ENCODE measurements at places on chromosomes 6 and 20.

DNA sequence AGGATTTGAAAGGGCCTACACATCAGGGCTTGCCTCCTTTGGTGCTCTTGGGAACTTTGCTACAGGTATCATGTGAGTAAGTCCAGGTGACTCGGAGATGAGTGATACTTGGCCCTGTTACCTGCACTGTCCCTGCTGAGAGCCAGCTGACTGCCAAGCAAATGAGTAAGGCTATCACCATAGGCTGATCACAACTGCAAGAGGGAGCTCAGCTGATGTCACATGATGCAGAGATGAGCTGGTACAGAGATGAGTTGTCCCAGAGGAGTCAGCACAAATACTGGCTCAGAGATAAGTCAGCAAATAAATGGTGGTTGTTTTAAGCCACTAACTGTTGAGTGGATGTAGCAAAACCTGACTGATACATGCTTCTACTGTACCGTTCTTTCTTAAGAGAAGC lies 41.4 kb downstream of the LAMP5 start:
- no peak for DNase-seq

DNA sequence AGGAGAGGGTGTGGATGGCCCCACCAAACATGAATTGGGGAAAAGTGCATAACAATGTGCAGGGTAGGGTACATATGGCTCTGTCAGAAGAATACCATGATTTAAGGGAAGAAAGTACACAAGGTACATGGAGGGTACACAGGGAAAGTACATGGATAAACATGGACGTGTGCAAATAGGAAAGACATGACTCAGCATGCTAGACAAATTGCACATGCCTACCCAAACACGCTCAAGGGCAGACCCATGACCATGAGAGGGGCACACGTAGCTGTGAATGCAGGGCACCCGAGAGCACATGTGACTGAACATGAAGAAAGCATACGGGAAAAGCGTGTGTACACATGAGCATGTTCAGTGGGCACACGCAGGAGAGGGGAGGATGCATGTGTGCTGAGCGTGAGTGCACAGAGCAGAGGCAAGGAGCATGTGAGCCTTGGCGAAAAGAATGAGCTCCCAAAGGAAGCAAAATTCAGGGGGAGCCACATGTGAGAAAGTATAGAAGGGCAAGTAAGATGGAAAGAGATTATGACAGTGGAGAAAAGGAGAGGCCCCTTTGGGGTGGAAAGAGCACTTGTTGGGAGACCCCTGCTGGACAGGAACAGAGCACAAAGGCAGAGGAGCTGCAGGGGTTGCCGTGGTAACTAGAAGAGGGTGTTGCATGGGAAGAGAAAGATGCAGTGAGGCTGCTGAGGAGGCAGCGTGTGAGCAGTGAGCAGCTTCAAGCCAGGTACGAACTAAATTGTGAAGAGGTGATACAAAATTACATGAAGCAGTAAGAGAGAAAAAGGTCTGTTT lies 17.8 kb downstream of the OR2H2 start:
- no peak for DNase-seq

DNA sequence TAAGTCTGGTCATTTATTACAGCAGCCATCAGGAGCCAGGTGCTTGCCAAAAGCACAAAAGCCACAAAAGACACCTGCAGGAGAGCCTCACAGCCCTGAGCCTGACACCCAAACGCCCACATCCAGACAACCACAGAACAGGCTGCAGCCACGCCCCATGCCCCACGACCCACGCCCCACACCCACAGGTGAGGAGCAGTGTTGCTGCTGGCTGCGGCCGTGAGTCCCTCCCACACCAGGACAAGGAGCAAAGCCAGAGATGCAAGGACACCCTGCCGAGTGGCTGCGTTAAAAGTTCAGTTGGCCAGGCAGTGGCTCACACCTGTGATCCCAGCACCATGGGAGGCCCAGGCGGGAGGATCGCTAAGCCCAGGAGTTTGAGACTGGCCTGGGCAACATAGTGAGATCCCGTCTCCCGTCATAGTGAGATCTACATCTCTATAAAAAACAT lies 43.0 kb downstream of the SLC2A4RG start:
- no peak for DNase-seq

DNA sequence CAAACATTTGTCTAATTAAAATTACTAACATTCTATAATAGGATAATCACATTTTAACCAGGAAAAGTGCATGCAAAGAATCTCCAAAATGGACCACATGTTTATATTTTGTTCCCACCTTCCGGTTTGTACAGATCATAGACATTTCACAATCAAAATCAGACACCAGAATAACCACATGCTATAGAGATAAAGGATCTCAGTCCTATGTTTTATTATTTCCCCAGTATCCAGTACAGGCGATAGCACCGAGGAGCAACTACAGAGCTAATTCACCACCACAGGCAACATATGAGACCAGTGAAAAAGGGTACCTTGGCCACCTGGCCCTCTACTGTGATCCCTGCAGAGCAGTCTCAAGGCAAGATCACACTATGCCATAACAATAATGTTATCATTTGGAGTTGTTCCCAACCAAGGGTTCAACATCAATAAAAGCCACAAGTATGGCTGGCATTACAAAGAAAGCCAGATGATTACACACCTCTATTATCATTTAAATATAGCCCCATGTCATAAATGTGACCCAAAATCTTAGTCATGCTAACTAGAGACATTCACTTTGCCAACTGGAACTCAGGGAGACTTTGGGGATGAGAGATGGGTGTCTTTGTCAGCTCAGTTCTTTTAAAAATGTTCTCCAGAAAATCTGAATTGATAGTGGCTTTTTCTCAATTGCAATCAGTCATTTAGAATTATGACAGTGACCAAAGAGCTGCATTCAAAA lies 46.7 kb downstream of the RALGAPA2 start:
- no peak for DNase-seq

DNA sequence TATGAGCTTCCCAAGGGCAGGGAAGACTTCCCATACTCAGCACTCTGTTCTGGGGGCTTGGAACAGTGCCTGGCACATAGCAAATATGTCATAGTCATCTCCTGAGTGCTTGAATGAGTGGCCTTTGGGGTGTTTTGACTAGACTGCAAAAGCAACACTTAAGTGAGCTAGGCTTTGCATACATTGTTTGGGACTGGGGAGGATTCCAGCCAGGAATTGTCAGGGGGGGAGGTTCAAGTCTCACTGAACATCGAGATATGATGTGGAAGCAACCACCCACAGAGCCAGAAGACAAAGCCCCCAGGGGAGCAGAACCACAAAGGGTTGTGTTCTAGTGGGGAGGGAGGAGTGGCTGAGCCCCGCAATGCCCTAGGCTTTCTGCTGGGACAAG lies 98.4 kb downstream of the SYCP2 start:
- DNase-seq: no peak

DNA sequence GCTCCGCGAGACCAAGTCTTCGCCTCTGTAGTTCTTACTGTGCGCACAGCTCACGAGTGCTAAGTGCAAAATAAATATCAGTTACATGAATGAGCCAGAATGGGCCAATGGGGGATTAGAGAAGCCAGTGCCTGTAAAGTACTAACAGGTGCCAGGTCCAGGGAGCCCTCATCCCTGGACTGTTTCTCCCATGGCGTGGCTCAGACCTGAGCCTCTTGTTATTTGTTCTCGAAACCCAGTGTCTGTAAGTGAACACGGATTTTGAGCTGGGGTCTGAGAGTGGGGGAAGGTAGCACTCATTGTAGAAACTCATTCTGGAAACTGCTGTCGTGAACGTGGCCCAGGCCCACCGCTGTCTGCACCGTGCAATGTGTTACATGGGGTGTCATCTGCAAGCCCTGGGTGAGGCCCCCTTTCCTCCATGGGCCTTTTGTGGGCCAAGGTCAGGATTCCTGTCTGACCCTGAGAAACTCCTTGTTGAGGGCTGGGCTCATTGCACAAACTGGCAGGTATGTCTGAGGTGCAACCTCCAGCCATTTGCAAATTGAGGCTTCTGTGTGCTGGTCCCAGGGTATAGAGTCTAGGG lies 154.7 kb downstream of the SYCP2 start:
- DNase-seq: no peak

All from anterior cingulate cortex (tissue), 58 donors.